ENCODE measurements at places on chromosomes 6 and 20.

DNA sequence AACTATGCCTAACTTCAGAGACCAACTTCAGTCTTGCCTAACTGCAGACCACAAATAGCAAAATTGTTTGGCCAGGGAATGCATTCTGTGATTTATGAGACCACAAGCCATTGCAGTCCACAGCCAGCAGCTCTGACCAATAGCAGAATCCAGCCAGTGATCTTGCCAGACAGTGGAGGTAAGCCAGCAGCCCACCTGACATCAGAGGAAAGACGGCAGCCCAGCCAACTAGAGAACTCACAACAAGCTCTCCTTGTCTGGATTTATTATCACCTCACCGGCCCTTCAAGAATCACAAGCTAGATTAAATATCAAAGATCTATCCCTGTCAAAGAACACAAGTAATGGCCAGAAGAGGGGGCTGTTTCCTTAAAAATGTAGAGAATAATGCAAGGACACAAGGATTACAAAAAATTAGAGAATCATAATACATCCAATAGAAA, 66.5 kb upstream of the SLC35F1 start:
- DNase-seq = no peak

DNA sequence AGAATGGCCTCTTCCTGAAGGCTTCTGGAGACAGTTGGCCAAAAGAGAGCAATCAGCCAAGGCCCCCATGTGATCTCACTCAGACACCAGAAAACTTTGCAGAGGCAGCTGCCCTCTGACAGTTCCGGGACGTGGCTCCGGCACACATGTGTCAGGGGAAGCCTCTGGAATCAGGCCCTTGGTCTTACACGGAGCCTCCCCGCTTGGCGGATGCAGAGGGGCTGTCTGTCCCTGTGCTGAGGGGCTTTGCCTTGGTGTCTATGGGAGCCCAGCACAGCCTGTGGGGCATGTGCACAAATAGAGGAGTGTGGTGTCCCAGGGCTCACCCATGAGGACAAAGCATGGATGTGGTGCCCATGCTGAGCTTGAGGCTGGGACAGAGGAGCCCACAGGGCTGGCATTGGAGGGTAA, 13.8 kb downstream of the SIGLEC1 start:
- no peak for DNase-seq

DNA sequence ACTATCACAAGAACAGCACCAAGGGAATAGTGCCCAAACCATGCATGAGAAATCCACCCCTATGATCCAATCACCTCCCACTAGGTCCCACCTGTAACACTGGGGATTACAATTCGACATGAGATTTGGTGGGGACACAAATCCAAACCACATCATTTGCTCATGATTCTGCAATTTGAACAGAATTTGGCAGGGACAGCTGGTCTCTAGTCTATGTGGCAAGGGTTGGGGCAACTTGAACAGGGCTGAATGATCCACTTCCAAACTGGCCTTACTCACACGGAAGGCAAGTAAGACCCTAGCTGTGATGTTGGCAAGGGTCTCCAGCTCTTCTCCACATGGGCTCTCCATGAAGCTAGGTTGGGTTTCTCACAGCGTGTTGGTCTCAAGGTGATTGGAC, 10.1 kb upstream of the FKBP5 start:
- DNase-seq = no peak

- DNase-seq = no peak
These were observed 470.5 kb upstream of the NRSN1 start for GRCh38 chr6:23655525-23655924.

DNA sequence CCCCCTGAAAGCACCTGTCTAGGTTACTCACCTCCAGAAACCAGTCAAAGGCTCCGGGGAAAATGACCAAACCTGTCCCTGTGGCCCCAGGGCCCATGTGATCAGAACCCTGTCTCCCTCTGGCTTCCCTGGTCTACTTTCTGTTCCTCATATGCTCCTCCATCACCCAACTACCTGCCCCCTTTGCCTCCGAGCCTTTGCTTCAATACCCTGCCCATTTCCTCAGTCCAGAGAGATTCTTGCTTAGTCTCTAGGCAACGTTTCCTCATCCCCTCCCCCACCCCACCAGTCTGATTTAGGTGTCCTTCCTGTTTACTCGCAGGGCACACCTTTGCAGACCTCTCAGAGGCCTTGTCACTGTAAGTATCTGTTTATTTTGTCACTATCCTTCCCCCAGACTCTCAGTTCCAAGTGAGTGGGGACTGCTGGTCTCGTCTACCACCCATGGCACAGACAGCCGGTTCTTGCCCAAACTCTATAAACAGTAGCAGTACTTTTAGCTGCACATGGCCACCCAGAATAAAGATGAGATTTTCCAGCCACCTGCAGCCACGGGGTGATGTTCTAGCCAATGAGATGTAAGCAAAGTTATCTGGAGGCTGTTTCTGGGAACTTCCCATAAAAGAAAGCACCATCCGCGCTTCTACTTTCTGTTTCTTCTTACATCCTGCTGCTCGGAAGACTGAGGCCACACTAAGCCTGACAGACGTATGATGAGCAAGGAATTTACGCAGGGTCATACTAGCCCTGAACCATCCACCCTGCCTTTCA, 13.3 kb downstream of the ELOVL5 start:
- peak; percentile 82 for DNase-seq

- DNase-seq = no peak
These were observed 45.2 kb upstream of the CTAGE9 start for GRCh38 chr6:131756039-131756438.

DNA sequence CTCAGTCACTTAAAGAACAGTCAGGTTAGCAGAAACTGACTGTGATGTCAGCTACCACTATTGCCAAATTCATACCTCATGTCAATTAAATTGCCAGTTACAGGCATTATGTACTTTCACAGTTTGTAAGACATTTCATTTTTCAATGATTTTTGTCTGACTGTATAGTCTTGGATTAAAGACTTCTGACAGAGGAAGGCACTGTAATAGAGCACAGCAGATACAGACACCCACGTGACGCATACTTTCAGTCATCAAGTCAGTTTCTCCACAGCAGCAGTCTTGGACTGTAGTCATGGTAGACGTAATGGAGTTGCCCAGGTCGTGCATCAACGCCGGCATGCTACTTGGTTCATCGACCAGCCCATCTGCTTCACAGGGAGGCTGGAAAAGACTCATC, 29.5 kb upstream of the ELOVL5 start:
- DNase-seq = no peak

- DNase-seq = no peak
These were observed 173.4 kb downstream of the MRPL14 start for GRCh38 chr6:43953794-43954310.

GRCh38 chr20:61260905-61261304, 8.8 kb downstream of the CDH4 start:
- no peak for DNase-seq

- no peak for DNase-seq
These were observed 449.6 kb upstream of the POU3F2 start for GRCh38 chr6:98384801-98385200.

GRCh38 chr20:53657732-53658131, 64.1 kb upstream of the ZNF217 start:
- DNase-seq = no peak

DNA sequence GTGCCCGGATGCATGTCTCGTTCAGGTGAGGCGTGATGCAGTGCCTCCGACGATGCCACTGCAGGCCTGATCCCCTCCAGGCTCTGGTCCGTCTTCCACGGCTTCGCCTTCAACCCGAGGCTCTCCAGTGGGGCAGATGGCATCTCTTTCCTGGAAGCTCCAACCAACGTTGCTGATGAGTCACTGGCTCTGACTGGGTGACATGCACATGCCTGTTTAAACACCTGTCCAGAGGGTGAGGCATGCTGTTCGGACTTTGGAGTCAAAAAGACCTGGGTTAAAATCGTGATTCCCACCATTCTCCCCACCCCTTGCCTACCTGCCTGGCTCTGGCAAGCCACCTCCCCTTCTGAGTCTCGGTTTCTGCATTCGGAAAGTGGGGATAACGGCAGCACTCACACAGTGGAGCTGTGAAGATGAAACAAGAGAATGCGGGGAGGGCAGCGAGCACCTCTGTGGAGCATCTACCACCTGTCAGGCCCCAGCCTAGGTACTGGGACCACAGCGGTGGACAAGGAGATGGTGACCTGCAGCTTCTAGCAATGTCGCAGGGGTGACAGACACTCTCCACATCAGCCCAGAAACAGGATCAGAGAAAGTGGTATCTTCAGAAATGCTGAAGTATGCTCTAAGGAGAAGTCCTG, 8.5 kb upstream of the EDN3 start:
- no peak for DNase-seq

GRCh38 chr6:52534966-52535390, 41.9 kb downstream of the TRAM2 start:
- DNase-seq = no peak

GRCh38 chr20:9574181-9574580, 59.8 kb downstream of the LAMP5 start:
- no peak for DNase-seq

GRCh38 chr6:166174031-166174430, 6.4 kb upstream of the TBXT start:
- DNase-seq = no peak

DNA sequence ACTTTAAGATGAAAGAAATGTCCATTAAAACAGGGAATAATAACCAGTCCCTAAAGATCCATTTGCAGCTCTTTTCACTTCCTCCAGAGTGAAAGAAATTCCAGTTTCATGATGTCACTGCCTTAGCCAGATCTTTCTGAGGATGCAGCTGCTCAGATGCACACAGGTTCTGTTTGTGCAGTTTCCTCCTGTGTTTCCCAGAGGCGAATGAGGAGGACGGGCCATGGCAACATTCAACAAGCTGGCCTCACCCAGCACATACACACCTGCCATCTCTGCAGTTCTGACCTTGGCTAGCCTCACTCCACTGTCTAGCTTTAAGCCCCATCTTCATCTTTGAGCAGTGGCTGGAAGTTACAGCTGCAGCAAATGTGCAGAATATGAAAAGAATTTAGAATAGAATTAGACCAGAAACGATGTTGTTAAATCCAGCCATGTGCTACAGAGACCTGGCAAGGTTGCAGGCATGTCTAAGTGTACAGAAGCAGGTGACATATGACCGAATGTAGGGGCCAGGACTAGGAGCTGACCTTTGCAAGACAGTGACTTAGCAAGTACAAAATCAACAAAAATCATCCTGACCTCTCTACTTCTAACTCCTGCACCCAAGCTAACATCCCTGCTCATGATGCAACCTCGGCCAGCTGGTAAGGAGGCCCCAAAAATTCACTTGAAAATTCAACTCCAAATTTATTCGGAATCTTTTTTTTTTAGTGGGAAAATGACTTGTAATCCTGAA, 35.0 kb downstream of the FAM50B start:
- no peak for DNase-seq

DNA sequence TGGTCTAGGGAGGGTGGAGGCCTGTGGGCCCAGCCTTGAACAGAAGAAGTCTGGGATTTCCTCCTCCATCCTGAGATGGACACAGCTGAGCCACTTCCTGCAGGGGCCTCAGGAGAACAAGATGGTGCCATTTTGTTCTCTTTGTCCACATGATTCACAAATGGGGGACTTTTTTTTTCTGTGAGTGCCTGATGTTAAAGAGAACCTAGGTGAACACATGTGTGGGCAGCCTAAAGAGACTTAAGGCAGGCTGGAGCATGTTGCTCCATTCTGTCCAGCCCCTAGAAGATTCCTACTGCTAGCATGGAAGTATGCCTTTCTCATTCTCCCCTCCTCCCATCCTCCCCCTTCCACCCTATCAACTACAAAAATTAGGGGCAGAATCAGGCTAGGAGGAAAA, 49.3 kb upstream of the KIF16B start:
- DNase-seq = no peak

DNA sequence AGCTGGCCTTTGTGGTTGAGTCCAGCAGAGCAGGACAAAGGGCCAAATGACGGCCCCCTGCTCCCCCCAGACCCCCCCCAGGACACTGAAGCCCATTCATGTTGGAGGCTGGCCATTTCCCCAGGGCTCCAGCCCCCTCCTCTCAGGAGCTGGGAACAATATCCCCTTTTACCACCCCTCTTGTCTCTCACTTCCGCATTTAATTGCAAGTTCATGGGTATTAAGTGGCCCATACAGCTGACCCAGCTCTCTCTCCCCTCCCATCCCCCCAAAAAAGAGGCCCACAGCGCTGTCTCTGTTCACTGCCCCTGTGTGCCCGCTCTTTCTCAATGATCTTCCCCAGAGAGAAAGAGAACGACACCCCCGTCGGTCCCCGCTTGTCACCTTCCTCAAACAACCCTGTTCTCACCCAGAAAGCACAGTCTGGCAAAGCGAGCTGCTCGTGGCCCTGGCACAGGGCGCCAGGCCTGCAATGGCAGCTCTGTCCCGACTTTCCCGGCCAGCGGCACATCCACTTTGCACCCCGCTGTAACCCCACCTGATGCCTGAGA, 30.4 kb downstream of the PREX1 start:
- DNase-seq = no peak

DNA sequence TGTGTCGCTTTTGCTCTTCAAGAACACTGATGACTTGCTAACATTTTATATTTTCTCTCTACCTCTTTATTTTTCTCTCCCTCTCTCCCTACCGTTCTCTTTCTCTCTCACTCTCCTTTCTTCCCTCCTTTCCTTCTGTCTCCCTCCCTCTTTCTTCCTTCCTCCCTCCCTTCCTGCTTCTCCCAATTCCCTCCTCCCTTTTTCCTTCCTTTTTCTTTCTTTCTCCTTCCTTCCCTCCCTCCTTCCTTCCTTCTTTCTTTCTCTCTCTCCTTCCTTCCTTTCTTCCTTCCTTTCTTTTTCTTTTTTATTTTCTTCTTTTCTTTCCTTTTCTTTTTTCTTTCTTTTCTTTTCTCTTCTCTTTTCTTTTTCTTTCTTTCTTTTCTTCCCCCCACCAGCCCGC, 1066.1 kb downstream of the KIF16B start:
- DNase-seq = no peak

- DNase-seq = no peak
These were observed 7.9 kb upstream of the SLCO4A1 start for GRCh38 chr20:62634330-62634967.

DNA sequence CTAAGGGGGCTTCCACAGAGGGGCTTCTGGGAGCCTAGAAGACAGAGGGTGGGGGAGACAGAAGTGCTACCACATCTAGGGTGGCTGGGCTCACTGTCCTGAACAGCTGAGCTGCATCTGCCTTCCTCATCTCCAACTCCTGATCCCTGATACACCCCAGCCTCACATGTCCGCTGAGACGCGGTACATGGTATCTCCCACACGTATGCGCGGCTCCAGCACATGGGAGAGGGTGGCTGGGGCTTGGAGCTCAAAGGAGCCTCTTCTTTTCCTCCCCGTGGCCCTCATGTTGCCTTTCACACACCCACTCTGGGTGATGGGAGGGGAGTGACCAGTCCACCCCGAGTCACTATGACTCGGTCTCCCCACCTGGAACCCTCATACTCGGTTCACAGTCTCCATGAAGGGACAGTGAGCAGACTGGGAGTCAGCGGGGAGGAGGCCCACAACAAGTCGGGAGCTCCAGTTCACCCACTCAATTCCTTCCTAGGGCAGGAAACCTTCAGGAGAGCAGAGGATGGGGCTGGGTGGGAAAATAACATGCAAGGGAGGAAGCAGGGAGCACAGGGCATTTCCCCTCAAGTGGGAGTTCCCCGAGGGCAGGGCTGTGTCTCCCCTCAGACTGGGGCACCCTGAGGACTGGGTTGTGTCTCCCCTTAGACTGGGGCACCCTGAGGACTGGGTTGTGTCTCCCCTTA, 61.7 kb downstream of the MRPL14 start:
- no peak for DNase-seq

Data from NCI-H510A (cell line).